ENCODE measurements at places on chromosomes 7 and 10.

GRCh38 chr7:79199961-79200360 lies 253.5 kb downstream of the MAGI2 start:
- DNase-seq, result no peak

DNA sequence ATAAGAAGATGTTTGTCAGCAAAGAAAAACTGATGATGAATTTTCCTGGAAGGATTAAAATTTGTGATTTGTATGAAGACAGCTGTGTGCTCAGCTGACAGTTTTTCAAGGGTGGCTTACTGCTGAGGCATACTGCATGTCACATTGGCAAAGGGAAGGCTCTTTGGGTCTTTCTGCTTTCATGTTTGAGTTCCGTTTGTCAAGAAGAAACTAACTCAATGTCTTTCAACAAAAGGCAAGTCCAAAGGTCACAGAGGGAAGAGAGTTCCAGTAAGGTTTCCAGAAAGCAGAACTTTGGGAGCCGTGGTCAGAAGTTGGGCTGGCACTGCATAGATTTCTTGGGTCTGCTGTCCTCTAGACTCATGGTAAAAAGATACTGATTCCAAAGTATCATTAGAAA lies 16.9 kb downstream of the DYDC2 start:
- DNase-seq, result no peak

DNA sequence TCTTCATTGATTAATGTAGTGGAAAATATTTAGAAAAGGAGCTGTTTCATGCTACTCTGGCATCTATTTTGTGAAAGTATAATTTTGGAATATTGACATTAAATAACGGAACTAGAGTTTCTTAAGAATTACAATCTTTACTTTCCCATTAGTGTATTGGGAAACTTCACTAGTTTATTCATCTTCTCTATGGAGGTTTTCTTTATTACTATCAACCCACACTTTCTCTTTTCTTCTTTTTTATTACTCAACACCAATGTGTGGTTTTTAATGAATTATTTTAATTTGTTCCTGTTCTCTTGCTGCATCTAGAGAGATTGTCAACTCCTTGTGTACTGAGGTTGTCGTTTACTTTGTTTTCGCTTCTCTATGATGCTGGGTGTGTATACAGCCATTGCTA lies 20.4 kb upstream of the ITGB8 start:
- DNase-seq, result no peak

DNA sequence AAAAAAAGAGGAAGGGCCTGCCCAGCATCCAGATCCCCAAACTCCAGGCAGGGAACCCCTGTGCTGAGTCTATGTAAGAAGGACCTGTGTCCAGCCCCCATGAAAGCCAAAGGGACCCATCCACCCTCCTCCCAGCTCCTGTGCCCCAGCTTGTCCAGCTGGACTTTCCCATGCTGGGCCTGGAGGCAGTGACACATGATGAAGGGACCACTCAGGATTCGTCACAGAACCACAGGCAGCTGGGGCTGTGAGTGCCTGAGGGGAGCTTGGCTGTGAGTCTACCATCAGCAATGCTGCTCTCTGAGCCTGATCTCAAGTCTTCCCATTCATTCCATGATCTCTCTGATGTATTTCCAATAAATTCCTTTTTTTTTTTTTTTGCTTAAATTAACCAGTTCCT lies 36.2 kb upstream of the MNX1 start:
- no peak for DNase-seq

DNA sequence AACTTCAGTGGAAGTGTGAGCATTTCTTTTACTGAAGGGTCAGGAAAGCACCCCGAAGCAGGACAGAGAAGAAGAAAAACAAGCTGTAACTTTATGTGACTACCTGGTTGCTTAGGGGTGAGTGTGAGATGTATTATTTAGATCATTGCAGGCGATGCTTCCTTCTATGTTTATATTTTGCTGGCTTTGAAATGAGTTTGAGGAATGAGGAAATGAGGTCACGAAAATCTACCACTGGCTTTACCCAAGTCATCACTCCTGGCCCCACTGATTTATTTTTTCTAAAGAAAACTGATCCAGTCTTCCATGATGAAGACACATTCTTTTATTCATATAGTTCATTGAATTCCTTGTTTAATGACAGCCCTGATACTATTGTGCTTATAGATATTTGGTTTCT lies 716.6 kb upstream of the FZD8 start:
- DNase-seq, result no peak

DNA sequence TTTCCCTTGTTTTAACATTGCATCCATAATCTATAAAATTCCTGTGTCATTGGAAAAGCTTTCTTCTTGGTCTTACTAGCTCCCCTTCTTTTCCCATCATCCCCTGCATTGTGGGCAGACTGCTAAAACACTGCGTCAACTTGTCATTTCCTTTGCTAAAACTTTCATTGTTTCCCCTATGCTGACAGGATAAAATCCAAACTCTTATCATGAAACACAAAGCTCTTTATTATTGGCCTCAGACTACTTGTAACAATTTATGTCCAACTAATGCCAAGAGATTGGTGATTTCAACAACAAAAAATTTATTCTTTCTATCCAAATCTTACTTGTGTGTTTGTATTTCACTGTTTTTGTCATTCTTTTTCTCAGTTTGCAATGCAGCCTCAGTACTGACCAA lies 339.1 kb downstream of the HGF start:
- DNase-seq, result no peak

DNA sequence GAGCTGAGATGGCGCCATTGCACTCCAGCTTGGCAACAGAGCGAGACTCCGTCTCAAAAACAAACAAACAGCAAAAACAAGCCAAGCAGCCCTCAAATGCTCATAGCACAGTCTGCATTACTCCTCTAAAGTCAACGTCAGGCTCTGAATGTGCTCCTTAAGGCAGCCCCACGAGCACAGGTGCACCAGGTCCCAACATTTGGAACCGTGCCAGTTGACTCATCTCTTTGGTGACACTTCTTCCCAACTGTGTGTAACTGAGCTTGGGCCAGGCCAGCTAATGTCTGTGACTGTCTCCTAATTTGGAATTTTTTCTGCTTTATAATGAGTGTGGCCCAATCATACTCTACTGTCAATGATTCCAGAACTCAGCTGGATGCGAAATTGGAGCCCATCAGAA lies 66.3 kb upstream of the EFCAB10 start:
- DNase-seq, result no peak

DNA sequence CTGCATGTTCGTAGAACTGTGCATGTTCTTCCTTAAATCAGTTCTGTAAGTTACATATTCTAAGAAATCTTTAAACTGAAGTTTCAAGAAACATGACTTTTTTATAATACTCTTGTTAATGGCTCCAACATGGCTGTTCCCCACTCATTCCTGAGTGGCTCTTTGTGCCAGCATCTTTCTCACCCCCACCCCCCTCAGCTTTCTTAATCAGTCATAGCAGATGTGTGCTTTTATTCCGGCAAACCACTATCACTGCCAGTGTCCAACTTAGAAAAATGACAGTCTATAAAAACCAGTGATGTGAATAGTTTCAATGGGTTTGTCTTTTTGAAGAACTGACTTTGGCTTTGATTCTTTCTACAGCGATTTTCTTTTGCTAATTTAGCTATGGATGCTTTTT lies 37.6 kb downstream of the PITRM1 start:
- DNase-seq, result no peak

DNA sequence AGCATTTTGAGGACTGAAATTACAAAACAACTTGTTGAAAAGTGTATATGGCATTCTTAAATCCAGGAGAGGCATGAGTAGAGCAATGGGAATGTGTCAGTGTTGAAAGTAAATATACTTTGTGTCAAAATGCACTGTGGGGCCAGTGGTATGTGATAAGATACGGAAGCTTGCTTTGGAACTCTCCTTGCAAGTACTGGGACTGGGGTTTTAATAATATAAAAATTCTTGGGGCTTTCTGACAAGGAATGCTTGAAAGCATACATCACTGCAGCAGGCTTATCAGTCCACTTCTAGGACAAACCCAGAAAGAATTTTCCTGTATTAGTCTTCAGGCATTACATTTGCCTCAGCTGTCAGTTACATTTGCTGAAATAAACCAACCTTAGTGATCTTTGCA lies 472.8 kb upstream of the FZD8 start:
- DNase-seq, result no peak

- no peak for DNase-seq
These were observed 156.1 kb downstream of the ADK start for GRCh38 chr10:74307061-74307651.

- DNase-seq, result no peak
These were observed 56.4 kb downstream of the CYCS start for GRCh38 chr7:25068502-25069213.

- DNase-seq, result no peak
These were observed 38.6 kb downstream of the GBF1 start for GRCh38 chr10:102283890-102284289.

DNA sequence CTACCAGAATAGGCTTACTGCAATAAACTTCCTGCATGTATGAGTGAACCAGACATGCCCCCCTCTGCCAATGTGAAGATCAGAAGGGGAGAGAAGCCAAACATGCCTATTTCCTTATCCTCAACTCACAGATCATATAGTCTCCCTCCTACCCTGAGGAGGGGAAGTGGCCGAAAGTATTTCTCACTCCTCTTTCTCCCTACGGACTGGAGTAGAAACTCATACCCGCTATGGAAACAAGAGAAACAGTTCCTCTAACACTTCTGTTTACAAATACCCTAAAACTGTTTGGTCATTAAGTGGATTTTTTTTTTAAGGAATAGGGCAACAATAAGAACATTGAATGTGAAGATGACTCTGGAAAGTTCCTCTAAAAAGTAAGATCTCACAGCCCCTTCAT lies 31.4 kb downstream of the CCNJ start:
- no peak for DNase-seq

DNA sequence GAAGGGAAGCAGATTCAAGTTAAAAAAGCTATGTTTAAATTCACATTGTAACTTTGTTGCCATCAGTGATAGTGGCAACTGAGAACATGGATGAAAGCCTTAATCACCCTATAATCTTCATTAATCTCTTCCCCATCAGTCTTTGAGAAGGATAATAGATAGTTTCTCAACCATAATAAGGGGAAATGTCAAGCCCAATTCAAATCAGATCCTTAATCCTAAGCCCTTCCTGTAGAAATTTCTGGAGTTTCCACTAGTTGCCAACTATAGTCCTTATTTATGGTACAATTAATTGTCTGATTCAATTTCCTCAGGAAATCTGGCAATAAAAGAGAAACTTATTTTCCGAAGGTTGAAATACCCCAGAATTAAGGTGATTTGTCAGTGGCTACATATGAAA lies 431.8 kb downstream of the ZWINT start:
- DNase-seq, result no peak

GRCh38 chr7:158489462-158490155 lies 98.0 kb downstream of the PTPRN2 start:
- DNase-seq, result no peak

DNA sequence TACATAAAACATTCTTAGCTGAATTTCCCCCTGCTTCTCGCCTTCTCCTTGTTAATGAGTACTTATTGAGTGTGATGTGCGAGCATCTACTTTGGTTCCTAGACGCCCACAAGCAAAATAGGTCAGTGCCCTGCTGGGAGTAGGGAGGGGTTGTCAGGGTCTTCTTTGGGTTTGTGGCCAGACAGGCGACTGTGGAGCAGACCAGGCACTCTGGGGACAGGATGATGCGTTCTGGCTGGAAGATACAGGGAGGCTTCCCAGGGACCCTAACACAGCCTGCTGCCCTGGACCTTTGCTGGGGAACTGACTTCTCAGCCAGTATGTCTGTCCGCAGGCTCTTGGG lies 227.2 kb downstream of the CUX1 start:
- DNase-seq, result no peak

DNA sequence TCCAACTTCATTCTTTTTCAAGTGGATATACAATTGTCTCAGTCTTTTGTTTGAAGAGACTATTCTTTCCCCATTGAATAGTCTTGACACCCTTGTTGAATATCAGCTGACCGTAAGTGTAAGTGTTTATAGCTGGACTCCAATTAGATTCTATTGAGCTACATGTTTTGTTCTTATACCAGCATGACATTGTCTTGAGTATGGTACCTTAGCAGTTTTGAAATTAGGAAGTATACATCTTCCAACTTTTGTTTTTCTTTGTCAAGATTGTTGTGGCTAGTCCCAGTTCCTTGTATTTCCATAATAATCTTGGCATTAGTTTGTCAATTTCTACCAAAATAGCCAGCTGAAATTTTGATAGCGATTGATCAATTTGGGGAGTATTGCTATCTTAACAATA lies 56.9 kb downstream of the MYL10 start:
- no peak for DNase-seq

GRCh38 chr10:26969145-26969926 lies 108.6 kb upstream of the ABI1 start:
- DNase-seq, result no peak

- DNase-seq, result no peak
These were observed 214.7 kb upstream of the SLC26A5 start for GRCh38 chr7:103660455-103661371.

GRCh38 chr10:33570495-33570894 lies 236.0 kb upstream of the NRP1 start:
- DNase-seq, result no peak

GRCh38 chr7:137634356-137634755 lies 212.4 kb downstream of the DGKI start:
- no peak for DNase-seq

DNA sequence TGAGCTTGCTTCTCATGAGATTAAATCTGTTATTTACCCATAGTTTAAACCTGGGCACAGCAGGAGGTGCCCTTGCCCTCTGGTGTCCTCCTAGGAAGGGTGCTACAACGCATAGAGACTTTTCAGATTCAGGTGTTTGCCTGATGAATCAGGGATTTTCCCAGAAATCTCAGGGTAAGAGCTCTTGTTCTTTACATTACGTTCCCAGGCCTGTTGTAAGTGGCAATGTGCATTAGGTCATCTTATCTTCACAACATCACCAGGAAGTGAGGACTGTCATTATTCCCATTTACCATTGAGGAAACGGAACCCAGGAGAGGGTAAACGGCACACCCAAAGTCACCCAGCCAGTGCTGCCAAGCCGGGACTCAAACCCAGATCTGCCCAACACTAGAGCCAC lies 73.0 kb downstream of the NHLRC2 start:
- no peak for DNase-seq

- DNase-seq, result no peak
These were observed 100.5 kb upstream of the TPK1 start for GRCh38 chr7:144936314-144936713.

GRCh38 chr7:73520673-73521635 lies 1.1 kb downstream of the BAZ1B start:
- DNase-seq, result no peak

GRCh38 chr7:131602994-131603372 lies 46.6 kb upstream of the PODXL start:
- DNase-seq, result no peak

DNA sequence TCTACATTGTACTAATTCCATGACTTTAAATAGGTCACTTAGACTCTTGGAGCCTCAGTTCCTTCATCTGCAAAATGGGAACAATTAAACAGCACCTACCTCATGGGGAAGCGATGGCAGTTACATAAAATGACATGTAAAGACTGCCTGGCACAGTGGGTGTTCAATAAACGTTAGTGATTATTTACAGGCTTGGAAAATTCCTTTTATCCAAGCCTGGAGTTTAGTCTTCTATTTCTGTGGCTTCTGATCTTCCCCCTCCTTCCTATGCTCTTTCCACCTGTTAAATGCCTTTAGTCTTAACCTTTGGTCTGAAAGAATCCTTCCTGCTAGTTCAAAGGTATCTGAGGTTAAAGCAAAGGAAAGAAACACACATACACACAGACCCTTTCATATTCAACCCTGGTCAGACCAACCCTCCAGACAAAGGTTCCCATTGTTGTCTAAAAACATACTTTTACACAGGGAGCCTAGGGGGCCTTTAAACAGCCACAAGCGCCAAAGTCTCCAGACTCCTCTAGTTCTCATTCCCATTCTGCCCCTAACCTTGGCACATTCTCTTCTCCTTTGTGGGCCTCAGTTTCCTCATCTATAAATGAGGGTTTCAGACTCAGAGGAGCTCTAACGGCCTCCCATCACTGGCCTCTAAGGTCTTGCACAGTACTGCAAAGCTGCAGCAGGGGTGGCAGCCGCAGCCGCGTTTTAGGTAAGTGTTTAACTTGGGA lies 21.4 kb downstream of the SORBS1 start:
- DNase-seq, result no peak

Data from amygdala (tissue), 56 donors.